Hematopoietic multipotent progenitor cell treated with erythropoietin and hydrocortisone succinate and interleukin-3 and kit ligand, for 8 days (in vitro differentiated cells): ENCODE measurements at places on chromosomes 4 and X.

DNA sequence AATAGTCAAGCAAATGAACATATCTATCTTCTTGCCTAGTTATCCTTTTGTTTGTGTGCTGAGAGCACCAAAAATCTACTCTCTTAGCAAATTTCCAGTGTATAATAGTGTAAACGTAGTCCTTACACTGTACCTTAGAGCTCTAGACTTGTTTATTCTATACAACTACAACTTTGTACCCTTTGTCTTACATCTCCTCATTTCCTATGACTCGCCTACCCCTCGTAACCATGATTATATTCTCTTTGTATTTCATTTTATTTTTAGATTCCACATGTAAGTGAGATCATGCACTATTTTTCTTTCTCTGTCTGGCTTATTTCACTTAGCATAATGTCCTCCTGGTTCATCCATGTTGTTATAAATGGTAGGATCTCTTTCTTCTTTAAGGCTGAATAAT, 37.6 kb downstream of the MAGEB5 start:
- DNase-seq: no peak

DNA sequence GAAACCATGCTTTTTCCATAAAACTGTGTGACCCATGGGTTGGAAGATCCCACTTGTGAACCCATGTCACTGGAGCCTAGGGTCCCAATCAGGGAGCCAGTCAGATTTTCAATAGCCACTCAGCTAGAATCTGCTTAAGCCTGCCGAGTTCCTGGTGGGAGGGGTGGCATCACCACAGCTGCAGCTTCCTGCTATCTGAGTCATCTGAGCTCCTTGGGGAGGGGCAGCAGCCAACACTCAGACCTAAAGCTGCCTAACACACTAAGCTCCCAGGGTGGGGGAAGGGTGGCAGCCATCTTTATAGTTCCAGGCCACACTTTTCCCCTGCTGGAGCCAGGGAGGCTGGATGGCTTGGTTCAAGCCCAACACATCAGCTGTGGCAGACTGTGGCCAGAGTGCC, 350.1 kb downstream of the C4orf33 start:
- no peak for DNase-seq

- DNase-seq: no peak
Measured at GRCh38 chr4:169922632-169923276, 103.4 kb downstream of the MFAP3L start.

DNA sequence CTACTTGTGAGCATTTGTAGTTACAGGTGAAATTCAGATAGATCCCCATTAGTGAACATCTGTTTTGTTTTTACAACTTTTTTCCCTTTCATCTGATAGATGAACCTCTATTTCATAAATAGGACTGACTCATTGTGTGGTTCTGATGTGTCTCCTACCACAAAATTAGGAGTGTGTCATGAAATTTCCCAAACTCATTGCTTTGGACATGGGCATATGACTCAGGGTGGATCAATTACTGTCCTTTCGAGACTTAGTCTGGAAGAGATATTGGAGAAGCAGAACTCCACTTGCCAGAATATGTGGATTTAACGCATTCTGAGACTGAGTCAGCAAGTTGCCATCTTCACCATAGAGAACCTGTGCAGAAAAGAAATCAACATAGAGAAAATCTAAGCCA, 53.5 kb upstream of the PCDH10 start:
- DNase-seq: no peak

DNA sequence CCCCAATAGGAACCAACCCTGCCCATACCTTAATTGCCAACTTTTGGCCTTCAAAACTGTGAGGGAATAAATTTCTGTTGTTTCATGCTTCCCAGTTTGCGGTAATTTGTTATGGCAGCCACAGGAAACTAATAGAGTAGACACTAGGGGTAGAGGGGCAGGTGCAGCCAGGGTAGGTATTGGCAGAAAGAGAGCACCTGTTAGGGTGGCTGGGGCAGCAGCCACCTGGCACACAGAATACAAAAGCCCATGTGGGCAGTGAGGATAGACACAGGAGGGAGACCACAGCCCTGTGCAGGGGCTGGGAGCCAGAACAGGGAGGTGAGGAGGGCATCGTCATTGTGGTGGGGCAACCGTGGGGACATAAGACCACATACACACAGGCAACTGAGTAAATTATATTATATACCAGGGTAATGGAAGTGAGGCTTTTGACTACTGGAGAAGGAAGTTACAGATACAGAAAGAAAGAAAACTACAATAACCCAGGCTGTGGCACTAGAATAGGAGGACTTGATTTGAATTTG, 28.2 kb downstream of the IRF2 start:
- DNase-seq: no peak

- no peak for DNase-seq
Measured at GRCh38 chr4:25970226-25970675, 56.2 kb downstream of the SMIM20 start.

- no peak for DNase-seq
Measured at GRCh38 chr4:8205749-8206611, 6.9 kb downstream of the SH3TC1 start.

DNA sequence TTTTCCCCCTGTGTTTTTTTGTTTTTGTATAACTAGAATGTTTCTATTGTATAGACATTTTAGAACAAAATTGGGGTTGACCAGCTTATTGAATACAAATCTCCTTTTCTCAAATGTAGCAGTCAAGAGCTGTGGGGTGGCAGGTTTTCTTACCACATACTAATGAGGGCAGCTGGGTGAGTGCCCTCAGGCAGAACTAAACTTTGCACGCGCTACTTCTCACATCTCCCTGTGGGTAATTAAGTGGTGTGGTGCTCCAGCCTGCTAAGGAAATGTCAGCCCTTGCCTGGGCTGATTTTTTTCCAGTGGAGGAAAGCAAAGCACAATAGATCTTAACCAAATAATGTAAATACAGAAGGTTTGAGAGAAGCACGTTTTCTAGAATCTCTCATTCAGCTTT, 717.6 kb upstream of the TENM3 start:
- DNase-seq: no peak

- DNase-seq: no peak
Measured at GRCh38 chr4:61211781-61212180, 11.7 kb downstream of the ADGRL3 start.

DNA sequence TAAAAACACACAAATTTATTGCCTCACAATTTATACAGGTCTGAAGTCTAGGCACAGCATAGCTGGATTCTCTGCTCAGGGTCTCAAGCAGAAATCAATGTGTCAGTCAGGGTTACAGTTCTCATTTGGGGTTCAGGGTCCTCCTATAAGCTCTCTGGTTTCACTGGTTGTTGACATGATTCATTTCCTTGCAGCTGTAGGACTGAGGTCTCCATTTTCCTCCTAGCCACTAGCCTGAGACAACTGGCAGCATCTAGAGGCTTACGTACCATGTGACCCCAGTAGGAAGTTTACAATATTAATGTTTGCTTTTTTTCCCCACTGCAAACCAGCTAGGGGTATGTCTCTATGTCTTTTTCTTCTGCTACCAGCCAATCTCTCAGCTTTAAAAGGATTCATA, 102.5 kb downstream of the CPEB2 start:
- no peak for DNase-seq

DNA sequence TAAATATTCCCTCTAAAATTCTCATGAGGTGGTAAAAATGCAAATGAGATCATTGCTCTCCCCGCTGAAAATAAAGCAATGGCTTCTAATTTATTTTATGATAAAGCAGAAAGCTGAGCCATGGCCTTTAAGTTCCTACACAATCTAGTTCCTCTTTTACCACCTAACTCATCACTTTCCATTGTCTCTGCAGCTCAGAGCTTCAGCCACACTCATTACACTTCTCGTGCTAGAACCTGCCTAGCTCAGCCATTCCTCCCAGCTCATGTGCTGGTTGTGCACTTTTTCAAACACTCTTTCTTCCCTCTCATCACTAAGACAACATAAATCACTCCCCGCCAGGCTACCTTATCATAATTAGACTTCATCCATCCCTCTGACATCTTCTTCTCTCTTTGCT, 1112.1 kb upstream of the PRKX start:
- DNase-seq: no peak

- DNase-seq: no peak
Measured at GRCh38 chr4:110137829-110138228, 60.6 kb downstream of the ELOVL6 start.

- DNase-seq: no peak
Measured at GRCh38 chr4:128775916-128776315, 33.6 kb upstream of the JADE1 start.

- DNase-seq: no peak
Measured at GRCh38 chrX:35340465-35340864, 397.9 kb downstream of the FAM47B start.

GRCh38 chrX:106615041-106615440, 3.3 kb downstream of the RADX start:
- no peak for DNase-seq

- DNase-seq: no peak
Measured at GRCh38 chrX:7068939-7069367, 78.6 kb upstream of the STS start.
